ENCODE measurements at places on chromosomes 4 and X.
A peak's percentile ranks its signal among the peaks of the same experiment; 100 is the strongest.

- DNase-seq: no peak
These were observed 123.0 kb upstream of the TLR3 start for GRCh38 chr4:185945906-185946305.

- DNase-seq: peak; percentile 35
These were observed at the start of gene NAP1L5 for GRCh38 chr4:88697588-88698329. NAP1L5 (minus strand) TSS chr4:88697829; CDS start chr4:88697754, 75 bp downstream.

GRCh38 chr4:65370709-65371108, 299.6 kb downstream of the EPHA5 start:
- no peak for DNase-seq

DNA sequence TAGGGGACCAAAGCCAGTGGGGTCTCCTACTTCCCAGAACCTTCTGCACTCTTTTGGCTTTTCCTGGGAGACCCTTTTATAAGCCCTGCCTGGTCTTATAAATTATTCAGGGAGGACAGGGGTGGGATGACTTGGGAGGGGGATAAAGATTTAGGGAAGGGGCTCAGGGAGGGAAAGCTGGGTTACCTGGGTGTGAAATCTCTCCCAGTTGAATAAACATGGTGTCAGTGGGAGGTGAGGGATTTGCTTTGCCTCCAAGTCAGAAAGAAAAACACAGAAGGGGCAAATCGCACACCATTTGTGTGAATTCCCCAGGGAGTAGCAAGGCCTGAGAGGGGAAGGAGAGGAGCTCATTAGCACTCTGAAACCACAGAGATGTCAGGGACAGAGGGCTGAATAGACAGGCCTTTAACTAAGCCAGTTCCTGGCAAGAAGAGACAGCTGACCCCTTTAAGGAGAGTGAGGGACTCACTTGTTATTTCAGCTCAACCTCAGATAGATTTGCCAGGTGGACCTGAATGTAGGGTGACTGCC, at the start of gene RIPPLY1:
TSS of gene RIPPLY1 (minus strand) at position 51 of the 534 bp plus-strand sequence. CDS start 54 bp downstream, outside the sequence.
- no peak for DNase-seq

- peak; percentile 58 for DNase-seq
These were observed 7.6 kb downstream of the DLG3 start for GRCh38 chrX:70452143-70452733.

DNA sequence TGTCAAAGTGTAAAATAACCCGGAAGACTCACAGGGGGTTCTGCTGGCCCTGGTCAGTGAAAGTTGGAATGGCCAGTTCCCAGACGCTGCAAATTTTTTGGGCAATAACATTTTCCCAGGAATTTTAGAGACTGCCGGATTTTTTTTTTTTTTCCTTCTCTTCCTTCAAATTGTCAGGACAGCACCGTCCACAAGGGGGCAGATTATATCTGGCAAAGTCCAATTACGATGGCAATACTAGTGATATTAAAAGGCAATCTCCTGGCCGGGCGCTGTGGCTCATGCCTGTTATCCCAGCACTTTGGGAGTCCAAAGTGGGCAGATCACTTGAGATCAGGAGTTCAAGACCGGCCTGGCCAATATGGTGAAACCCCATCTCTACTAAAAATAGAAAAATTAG, 20.5 kb downstream of the SLC25A5 start:
- peak; percentile 65 for DNase-seq

- DNase-seq: no peak
These were observed 38.1 kb downstream of the GPR174 start for GRCh38 chrX:79182616-79183015.

GRCh38 chrX:136954930-136955329, 74.4 kb upstream of the RBMX start:
- peak; percentile 55 for DNase-seq

GRCh38 chrX:13805241-13805640, 11.7 kb downstream of the GPM6B start:
- no peak for DNase-seq

Data from cardiac muscle cell (in vitro differentiated cells and primary cell).